ENCODE measurements at places on chromosomes 16 and 17.

GRCh38 chr16:10552998-10553491 lies 27.4 kb downstream of the EMP2 start:
- no peak for DNase-seq

- no peak for DNase-seq
Measured at GRCh38 chr17:65558683-65559460, 2.6 kb downstream of the AXIN2 start.

GRCh38 chr17:65433592-65433991 lies 127.9 kb downstream of the AXIN2 start:
- DNase-seq = no peak

- DNase-seq = no peak
Measured at GRCh38 chr17:19327031-19327783, 35.3 kb downstream of the B9D1 start.

GRCh38 chr16:38941-39892 lies 14.2 kb downstream of the POLR3K start:
- DNase-seq = no peak

- DNase-seq = no peak
Measured at GRCh38 chr16:483341-484075, 44.0 kb upstream of the CAPN15 start.

DNA sequence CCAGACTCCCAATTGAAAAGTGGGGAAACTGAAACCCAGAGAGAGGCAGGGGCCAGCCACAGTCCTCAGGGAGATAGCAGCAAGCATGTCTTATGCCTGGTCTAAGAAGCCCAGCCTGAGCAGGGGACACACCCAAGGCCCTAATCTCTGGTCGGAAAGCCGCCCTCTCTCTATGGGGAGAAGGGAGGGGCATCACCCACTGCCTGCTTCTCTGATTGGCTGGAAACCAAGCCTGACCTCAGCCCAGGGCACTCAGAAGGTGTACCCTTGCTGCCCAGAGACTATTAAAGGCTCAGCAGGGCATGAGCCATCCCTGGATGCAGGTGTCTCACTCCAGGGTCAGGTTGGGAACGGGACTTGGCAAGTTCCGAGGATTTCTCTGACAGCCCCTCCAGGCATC lies 5.7 kb upstream of the KRT13 start:
- no peak for DNase-seq

DNA sequence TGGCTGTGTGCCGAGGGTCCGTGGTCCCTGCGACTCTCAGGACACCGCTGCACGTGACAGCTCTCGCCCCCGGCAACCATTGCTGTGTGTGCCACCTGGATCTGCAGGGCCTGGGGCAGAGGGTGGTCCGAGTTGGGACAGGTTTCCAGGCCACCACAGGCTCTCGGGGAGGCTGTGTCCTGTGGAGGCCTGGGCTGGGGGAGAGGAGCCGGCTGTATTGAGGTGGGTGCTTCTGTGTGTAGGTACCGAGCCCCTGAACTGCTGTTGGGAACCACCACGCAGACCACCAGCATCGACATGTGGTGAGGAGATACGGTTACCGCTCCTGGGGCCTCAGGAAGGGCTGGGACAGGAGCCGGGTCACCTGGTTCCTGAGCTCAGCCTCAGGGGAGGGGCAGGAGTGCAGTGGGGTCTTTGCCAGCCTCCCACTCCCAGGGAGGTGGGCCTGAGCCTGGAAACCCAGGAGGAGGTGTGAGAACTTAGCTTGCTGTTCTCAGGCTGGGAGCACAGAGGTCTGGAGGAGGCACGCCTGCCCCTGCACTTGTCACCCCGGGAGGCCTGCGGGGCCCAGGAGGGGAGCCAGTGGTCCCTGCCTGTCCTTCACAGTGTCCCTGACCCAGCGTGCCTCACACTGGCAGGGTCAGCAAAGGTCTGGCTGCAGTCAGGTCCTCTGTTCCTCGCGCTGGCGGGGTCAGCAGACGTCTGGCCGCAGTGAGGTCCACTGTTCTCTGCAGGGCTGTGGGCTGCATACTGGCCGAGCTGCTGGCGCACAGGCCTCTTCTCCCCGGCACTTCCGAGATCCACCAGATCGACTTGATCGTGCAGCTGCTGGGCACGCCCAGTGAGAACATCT lies 7.3 kb downstream of the SPATA2L start:
- no peak for DNase-seq

- no peak for DNase-seq
Measured at GRCh38 chr17:66508896-66509844, 206.8 kb downstream of the PRKCA start.

DNA sequence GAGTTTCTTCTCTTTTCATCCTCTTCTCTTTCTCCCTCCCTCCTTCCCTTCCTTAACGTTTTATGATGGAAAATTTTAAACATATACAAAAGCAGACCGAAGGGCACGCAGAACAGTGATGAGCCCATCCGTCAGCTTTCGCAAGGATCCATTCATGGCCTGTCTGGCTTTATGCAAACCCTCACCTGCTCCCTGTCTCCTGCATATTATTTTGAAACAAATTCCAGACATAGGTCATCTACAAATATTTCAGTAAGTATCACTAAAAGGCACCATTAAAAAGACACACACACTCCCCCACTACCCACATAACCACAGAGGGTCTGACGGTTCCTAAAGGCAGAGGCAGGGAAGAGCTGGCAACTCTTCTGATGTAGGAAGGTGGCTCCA lies 235.0 kb downstream of the NTN1 start:
- no peak for DNase-seq

- no peak for DNase-seq
Measured at GRCh38 chr17:12463102-12463501, 202.6 kb upstream of the MYOCD start.

DNA sequence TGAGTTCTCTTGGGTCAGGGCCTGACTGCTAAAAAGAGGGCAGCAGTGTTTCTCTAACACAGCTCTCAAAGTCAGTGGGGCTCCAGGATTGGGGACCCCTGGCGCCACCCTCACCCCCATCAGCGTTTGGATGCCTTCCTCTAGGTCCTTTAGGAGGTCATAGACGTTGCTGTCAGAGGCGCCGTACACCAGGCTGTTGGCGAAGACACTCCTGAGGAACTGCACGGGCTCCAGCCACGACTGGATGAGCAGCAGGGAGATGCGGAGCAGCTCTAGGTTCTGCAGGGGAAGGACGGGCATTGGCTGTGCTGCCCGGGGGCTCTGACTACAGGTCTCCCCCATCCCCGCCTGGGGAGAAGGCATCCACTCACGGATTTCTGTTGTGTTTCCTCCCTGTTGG lies 993 bp downstream of the GH1 start:
- no peak for DNase-seq

- DNase-seq = no peak
Measured at GRCh38 chr17:7951143-7951792, 19.3 kb downstream of the CNTROB start.

GRCh38 chr17:80220054-80220735 lies at the start of the genes SGSH and SLC26A11:
Gene SGSH, minus strand, starts transcription at chr17:80220333. Its CDS starts 20 bp downstream, at chr17:80220313.
Gene SLC26A11, plus strand, starts transcription at chr17:80220427. Its CDS starts 1,134 bp downstream, at chr17:80221561.
- DNase-seq = no peak

DNA sequence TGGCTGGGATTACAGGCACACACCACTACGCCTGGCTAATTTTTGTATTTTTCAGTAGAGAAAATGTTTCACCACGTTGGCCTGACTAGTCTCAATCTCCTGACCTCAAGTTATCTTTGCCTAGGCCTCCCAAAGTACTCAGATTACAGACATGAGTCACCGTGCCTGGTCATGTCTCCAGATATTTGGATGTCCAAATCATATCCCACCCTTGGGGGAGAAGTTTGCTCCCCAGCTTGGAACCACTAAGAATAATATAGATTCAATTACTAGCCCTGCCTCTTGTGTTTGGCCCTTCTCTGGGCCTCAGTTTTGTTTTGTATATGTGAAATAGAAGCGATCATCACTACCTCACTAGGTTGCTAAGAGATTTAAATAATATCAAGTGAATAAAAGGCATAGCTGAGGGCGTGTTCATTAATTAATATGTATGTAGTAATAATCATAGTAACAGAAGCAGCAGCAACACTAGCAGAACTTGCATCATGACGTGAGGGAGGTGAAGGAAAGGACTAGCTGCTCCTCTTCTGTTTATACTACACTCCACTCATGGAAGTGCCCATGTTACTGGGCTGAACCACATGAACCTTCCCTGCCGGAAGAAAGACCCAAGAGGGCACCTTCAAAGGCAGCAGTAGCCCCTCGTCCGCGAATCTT lies 253.6 kb upstream of the XYLT1 start:
- no peak for DNase-seq

DNA sequence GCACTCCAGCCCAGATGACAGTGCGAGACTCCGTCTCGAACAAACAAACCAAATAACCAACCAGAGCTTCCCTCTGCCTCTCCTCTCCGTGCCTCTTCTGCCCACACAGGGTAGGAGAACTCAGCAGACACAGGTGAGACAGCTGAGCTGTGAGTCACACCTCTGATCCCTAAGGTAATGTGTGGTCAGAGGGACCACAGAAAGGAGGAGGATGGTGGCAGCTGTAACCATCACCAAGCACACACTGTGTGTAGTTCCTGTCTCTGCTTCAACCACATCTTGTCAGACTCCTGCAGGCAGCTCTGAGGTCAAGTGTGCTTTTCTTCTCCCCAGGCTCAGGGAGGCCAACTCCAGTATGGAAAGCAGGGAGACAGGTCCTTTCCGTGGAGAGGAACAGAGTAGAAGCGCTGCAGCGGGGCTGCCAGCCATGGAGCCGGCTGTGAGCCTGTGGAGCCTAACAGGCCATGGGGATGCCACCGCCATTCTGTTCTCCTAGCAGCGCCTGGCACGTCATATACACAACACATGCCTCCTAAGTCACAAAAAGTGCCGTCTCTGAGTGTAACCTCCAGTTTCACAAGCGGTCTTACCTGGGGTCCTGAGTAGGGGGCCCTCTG lies 7.1 kb downstream of the NUDT16L1 start:
- DNase-seq = no peak

GRCh38 chr16:6926341-6926740 lies 406.3 kb upstream of the RBFOX1 start:
- DNase-seq = no peak

GRCh38 chr16:66270333-66270927 lies 96.1 kb upstream of the CDH5 start:
- DNase-seq = no peak

GRCh38 chr17:59287452-59287851 lies 44.0 kb upstream of the YPEL2 start:
- DNase-seq = no peak

DNA sequence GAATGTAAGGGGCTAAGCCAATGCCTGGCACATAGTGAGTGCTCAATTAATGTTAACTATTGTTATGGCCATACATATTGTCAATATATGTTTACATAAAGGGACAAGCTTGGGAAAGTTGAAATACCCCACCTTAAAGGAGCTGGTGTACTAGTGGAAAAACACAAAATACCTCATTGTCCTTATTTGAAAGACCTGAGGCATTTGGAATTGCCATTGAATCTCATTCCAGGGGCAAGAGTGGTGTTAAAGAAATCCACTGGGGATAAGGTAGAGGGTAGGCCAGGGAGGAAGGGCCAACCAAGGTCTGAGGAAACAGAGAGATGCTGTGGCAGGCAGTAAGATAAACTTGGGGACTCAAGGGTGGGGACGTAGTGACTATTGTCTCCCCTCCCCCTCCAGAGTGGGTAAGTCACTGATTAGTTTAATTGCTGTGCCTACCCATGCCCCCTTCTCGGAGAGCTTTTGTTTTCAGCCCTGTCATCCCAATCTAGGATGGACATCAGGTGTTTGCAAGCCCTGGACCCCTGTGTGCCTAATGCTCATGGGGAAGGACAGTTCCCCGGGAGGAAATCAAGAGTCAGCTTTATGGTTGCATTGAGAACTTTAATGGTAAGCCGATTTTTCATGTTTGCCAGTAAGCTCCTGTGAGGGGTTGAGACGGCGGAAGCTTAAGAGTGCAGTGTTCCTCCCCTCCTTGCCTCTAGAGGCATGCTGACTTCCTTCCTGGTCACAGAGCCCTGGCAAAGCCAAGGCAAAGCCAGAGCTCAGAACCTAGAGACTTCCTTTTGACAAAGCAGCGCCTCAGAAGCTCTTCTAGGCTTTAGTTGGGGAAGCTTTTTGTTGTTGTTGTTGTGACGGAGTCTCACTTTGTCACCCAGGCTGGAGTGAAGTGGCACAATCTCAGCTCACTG lies 2.5 kb upstream of the HEATR9 start:
- no peak for DNase-seq

DNA sequence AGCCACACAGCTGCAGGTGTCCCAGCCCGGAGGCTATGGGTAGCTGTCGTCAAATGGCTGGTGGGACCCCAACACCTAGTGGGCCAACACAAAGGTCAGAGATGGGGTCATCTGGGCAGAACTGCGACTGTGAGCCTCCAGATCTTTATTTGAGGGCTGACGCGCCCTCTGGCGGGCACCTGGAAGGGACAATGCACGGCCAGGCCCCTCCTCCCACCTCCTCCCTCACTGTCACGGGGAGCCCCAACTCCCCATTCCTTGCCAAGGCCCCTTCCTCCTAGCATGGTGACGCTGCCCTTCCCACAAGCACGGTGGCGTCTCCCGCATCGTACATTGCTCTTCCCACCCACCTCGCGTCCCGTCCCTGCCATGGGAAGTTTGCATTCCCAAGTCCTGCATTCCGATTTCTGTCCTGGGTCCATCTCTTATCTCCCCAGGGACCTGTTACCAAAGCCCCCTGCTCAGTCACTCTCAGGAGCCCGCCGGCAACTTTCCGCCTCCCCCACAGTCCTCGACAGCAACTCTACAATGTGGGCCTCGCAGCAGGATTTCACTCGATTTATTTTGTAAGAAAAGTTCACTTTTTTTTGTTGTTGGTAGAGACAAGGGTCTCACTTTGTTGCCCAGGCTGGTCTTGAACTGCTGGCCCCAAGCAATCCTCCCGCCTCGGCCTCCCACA lies 1.0 kb downstream of the TLE7 start:
- no peak for DNase-seq

DNA sequence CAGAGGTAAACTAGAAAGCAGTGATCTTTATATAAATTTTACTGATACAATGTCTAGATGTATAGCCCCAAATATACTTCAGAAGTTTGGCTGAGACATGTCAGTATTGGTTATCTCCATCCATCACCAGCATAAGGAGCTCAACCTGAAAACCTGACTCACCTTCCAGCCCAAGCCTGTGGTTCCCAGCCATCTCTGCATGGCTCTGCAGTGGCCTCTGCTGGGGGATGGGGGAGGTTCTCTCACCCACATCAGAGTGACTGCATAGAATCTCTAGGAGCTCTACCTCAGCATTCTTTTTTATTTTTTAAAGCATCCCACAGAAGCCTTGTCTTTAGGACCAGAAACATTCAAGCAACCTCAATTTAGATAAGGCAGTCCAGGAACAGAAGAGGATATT lies 27.3 kb downstream of the USP7 start:
- DNase-seq = no peak

- DNase-seq = no peak
Measured at GRCh38 chr17:36640836-36641235, 39.5 kb downstream of the MRM1 start.

- DNase-seq = no peak
Measured at GRCh38 chr17:68198931-68199836, 48.7 kb upstream of the AMZ2 start.

GRCh38 chr16:66267292-66268014 lies 99.0 kb upstream of the CDH5 start:
- no peak for DNase-seq

DNA sequence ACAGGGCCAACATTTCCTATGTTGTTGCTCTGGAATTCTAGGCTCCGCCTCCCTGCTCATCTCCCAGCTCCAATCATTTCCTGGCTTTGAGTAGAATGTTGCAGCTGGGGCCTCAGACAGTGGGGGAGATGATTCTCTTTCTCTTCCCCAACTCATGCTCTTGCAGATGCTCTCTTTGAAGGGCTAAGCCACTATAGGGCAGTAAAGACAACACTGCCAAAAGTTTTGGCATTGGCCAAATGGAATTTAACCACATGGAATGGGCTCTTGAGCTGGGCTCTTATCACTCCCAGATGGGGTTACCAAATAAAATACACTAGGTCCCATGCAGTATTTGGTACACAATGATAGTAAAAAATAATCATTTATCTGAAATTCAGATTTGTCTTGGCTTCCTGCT lies 19.6 kb upstream of the EFCAB13 start:
- DNase-seq = no peak
